ENCODE measurements at places on chromosomes 13 and 19.

- peak; percentile 57 for DNase-seq
Measured at GRCh38 chr19:55526216-55527196, 10.4 kb downstream of the SBK2 start.

DNA sequence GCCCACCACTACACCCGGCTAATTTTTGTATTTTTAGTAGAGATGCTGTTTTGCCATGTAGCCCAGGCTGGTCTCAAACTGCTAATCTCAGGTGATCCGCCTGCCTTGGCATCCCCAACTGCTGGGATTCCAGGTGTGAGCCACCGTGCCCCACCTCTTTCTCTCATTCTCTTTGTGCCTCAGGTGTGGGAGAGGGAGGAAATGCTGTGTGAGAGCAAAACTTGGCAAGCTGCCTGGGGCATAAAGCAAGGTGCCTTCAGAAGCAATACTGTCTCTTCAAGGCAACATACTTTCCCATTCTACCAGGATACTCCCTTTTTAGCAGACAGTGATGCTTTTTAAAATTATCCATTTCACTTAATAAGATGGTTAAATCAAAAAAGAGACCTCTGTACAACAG is 53.2 kb upstream of the RFC3 start:
- DNase-seq, result no peak

DNA sequence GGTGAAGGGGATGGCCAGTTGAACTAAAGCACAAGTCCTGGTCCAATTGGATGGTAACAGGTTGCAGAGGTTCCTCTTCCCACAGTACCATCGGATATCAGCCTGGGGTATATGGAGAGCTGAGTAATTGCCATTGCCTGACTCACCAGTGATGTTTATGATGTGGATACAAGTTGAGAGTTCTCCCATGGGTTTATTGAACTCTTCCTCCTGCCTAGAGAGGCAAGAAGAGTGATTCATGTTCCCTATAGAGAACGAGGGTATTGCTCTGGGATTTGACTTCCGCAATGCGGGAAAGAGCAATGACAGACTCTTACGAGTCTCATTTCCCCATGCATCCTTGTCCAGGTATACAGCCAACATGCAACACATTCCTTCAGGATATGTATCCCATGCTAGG is 111.3 kb upstream of the PCDH9 start:
- DNase-seq, result peak; percentile 26

DNA sequence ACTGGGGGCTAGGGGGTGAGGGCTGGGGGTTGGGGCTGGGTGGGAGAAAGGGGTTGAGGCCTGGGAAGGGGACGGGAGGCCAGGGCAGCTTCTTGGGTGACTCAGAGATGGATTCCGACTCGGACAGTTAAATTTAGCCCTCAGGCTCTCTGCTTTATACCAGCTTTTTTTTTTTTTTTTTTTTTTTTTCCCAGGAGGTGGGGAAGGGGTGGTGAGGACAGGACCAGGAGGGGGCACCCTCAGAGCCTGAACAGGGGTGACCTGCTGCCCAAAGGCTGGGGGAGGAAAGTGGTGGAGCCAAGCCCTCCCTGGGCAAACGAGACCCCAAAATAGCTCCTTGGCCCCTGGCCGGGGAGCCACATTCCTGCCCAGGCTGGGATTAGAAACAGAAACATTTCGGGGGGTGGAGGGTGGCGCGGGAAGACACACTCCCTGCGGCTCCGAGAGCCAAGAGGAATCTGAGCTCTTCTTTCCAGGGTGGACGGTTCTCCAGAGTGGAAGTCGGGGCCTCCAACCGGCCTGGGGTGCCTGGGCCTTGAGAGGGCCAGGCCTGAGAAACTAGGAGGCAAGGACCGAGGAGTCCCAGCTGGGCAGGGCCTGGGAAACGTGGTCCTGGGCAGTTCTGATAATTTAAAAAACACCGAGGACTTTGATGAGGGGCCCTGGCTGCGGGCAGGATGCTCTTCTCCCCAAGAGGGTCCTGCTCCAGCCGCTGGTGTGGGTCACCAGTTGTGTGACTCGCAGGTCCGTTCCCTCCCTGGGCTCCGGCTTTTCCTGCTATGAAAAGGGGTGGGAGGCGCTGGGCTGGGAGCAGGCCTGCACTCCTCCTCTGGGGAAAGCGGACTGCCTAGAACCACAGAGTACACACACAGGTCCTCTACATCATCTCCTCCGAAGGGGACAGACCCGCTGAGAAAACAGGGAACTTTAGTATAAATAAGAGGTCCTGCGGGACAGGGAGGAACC is 813 bp upstream of the DMPK start:
- peak; percentile 89 for DNase-seq

DNA sequence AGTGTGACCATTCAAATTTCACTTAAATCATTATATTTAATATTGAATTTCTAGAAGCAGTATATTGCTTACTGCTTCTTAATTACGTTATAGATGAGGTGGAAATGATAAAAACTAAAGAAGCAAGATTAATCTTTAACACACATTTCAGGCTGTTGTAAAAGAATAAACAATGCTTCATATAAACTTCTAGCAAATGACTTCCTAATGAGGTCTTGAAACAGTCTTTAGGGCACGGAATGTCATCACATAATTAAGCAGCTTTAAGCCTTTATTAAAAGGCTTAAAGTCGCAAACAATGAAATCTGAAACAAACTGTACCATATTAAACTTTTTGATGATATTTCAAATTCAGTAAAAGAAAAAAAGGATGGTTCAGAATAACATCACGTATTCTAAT is 1.9 kb downstream of the SLITRK6 start:
- no peak for DNase-seq

DNA sequence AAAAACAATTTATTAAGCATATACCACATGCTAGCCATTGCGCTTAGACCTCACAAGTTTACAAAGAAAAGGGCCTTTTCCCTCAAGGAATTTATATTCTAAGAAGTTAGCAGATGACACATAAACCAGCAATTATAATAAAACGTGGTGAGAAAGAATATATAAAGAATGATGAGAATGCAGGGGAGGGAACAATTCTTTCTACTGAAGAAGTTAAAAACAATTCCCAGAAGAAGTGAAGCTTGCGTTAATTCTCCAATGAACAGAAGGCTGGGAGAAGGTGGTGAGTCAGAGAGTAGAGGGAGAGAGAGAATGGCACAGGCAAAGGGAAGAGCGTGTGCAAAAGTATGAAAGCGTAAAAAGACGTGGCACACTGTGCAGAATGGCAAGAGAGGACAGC is 69.5 kb upstream of the ZDHHC20 start:
- DNase-seq, result peak; percentile 14

DNA sequence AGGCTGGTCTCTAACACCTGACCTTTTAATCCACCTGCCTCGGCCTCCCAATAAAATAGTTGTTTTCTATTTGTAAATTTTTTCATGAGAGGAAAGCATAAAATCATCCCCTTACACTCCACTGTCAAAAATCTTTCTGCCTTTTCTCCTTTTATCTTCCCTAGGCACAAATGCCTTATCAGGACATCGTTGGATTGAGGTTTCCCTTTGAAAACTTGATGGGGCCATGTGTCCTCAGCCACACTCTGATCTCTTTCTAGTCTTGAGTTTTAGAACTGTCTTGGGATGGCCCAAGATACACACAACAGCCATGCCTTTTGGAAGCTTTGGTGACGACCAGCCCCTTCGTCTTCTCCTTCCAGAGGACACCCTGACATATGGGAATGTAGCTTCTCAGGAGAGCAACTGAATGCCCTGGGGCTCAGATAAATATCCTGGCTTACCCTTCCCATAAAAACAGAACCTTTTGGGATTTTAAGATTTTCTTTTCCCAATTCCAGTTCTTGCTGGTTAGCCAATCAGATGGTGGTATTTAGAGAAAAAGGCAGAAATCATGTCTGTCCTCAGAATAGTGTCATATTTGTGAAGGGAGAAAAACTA is 112.4 kb downstream of the ZNF429 start:
- DNase-seq, result no peak

GRCh38 chr19:29798774-29799497 is 12.9 kb upstream of the CCNE1 start:
- DNase-seq, result peak; percentile 32

- DNase-seq, result no peak
Measured at GRCh38 chr13:71861769-71862458, 5.1 kb downstream of the DACH1 start.

DNA sequence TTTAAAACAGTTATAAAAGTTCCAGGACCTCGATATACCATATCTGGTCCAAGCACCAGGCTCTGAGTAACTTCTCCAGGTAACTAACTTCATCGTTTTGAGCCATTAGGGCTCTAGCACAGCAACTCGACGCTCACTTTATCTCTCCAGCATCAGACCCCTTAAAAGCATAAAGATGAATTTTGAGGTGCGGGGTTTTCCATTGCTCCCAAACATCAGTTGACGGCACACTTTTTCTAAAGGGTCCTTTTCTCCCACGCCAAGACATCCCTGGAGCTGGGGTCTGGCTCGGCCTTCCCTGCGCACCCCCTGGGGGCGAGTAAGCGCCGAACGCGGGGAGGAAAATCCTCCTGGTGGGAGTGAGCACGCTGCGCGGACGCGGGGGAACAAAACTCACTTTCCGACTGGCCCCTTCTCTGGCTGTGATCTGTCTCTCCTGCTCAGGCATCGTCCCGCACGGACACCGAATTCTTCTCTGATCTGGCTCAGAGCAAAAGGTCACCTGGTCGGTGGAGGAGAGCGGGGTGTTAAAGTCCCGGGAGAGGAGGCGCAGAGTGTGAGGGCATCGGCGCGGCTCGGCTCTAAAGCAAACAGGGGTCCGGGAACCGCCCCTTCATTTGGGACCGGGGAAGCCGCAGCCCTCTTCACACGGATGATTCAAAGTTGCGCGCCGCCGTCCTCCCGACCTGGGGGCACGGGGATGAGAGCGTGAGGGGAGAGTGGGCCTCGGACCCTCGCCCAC is at the start of gene ATP7B:
ATP7B (minus strand) TSS at position 561 of the 742 bp plus-strand sequence; CDS start at position 448, 113 bp downstream.
- peak; percentile 39 for DNase-seq

DNA sequence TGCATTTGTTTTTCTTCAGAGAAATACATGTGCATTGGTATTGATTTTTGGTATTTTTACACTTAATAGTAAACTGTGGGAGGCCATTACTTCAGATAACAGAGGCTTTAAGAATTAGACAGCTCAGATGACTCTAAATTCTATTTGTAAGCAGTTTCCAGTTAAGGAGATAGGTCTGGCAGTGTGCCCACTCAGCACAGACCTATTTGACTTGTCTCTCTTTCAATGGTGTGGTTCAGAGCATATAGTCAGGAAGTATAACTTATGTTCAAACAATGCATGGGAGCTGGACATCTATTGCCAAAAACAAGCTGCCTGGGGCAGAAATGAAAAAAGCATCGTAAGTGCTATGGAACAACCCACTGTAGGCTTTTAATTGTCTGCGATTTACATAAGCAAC is 370.7 kb downstream of the HS6ST3 start:
- no peak for DNase-seq

DNA sequence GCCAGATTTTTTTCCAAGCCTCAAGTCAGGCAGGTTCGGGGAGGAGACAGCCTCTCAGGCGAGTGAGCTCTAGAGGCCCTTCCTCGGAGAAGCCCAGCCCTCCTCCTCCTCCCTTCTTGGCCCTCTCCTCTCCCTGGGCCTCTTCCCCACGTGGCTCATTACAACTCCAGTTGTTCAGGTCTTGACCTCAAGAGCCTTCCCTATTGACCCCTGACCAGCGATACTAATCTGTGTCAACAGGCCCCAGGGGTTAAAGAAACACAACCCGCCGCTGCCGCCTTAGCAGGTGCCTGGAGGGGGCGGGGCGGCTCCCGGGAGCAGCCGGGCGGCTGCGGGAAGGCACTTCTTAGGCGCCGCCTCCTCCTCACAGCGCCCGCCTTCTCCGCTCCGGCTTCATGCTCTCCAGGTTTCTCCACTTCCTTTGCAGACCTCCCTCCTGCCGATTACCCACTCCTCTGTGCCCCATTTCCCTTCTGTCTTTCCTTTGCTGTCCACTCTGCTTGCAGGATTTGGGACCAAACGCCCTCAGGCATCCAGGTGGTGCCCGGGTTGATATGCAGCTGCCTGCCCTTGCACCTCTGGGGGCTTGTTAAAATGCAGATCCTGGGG is 51.0 kb downstream of the LYL1 start:
- DNase-seq, result peak; percentile 81

DNA sequence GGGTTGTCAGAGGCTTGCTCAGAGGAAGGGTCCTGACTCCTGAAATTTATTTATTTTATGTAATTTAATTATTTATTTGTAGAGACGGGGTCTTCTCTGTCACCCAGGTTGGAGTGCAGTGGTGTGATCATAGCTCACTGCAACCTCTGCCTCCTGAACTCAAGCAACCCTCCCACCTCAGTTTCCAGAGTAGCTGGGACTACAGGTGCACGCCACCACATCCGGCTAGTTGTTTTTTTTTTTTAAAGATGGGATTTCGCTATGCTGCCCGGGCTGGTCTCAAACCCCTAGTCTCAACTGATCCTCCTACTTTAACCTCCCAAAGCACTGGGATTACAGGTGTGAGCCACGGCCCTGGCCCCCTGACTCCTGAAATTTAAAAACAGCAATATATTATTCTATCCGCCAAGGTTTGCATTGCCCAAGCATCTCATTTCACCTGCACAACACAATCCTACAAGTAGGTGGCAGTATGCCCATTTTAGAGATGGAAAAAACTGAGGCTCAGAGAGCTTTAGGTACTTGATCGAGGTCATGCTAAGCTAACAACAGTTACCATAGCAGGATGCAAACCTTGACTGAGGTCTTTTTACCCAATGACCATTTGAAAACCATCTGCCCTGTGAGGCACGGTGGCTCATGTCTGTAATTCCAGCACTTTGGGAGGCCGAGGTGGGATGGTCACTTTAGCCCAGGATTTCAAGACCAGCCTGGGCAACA is 18.1 kb downstream of the ARHGEF18 start:
- no peak for DNase-seq

- DNase-seq, result no peak
Measured at GRCh38 chr13:109697936-109698335, 88.4 kb downstream of the IRS2 start.

GRCh38 chr13:102863590-102863989 is 17.8 kb downstream of the ERCC5 start:
- no peak for DNase-seq

- DNase-seq, result peak; percentile 31
Measured at GRCh38 chr19:16830679-16831078, 1.5 kb downstream of the SIN3B start.

DNA sequence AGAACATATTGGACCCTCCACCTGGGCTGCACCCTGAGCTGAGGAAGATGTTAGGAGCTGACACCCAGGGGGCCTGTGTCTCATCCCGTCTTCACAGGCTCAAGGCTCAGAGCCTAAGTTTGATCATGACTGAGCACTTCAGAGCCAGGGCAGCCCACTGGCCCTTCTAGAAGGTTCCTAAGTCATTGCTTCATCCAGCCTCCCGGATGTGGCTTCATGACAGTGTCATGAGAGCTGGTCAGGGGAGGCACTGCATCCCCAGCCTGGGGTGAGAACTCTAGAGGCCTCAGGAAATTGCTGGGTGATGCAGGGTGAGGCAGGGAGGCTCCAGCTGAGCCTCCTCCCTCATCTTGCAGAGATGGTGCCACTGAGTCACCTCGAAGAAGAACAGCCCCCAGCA is 24.9 kb upstream of the PIK3R2 start:
- DNase-seq, result peak; percentile 47

- DNase-seq, result no peak
Measured at GRCh38 chr13:112453207-112453829, 77.2 kb downstream of the SPACA7 start.

- no peak for DNase-seq
Measured at GRCh38 chr13:48042894-48043293, 5.4 kb downstream of the NUDT15 start.

- no peak for DNase-seq
Measured at GRCh38 chr19:45472563-45473366, 5.0 kb downstream of the FOSB start.

- no peak for DNase-seq
Measured at GRCh38 chr19:7698583-7698982, 3.3 kb downstream of the FCER2 start.
